A549 (cell line): ENCODE measurements at places on chromosomes 5 and 9. TPM values are rescaled to one million over a fixed set of nuclear protein-coding genes. Genes with fewer than 3 reads are reported as not detected.

The FBXL7 gene
- 0.90 to 1.1 TPM (median 0.90 TPM) in 3 replicates for polyA plus RNA-seq

DNA sequence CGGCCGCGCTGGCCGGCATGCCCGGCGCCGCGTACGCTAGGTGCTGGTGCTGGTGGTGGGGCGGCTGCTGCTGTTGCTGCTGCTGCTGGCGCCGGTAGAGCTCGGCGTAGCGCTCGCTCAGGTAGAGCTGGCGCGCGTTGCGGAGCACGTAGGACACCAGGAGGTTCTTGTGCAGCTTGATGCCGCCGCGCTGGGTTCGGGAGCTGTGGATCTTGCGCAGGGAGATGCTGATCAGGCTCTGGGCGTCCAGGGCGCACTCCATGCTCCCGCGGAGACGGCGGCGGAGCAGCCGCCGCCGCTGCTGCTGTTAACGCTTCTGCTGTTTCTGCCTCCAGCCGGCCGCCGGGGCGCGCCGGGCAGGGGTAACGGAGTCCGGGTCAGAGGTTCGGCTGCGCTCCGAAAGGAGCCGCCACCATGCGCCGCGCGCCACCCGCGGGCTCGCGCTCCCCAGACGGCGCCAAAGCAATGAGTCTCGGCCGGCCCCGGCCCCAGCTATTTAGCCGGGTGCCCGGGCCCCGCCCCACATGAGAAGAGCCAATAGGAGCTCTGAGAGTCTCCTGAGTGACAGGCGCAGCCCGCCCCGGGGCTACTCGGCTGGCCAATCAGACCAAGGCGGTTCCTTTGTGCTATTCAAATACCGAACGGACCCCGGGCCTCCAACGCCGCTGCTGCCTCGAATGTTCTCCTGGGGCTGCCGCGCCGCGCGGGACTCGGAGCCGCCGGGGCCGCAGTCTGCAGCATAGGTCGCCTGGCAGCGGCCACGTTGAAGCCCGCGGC lies at the start of gene IER5L:
Gene IER5L, minus strand, starts transcription at position 471 of the 777 bp plus-strand sequence. Its CDS starts 209 bp downstream, at position 262.
- peak; percentile 99 for DNase-seq

DNA sequence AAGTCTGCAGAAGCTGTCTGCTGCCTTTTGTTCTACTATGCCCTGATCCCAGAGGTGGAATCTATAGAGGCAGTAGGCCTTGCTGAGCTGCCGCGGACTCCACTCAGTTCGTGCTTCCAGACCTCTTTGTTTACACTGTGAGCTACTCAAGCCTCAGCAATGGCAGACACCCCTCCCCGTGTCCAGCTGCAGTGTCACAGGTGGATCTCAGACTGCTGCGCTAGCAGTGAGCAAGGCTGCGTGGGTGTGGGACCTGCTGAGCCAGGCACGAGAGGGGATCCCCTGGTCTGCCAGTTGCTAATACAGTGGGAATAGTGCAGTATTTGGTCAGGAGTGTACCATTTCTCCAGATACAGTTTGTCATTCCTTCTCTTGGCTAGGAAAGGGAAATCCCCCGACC lies 99.6 kb downstream of the SLCO4C1 start:
- no peak for DNase-seq

DNA sequence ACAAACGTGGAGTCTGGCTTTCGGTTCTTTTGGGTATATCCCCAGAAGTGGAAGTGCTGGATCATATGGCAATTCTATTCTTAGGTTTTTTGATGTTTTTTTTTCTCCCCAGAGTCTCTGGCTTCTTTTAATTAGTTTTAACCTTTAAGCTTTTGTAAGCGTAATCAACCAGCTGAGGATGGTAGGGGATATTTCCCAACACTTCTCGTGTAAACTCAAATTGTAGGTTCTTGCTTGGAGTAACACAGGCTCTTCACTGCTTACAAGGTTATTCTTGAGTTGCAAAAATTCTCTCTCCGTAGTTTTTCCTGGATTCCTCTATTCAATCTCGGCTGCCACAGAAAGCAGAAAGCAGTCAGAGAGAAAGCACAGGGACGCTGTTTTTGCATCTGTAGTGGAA lies 11.9 kb downstream of the LAMC3 start:
- DNase-seq = no peak
